ENCODE measurements at places on chromosomes 7 and 10.

DNA sequence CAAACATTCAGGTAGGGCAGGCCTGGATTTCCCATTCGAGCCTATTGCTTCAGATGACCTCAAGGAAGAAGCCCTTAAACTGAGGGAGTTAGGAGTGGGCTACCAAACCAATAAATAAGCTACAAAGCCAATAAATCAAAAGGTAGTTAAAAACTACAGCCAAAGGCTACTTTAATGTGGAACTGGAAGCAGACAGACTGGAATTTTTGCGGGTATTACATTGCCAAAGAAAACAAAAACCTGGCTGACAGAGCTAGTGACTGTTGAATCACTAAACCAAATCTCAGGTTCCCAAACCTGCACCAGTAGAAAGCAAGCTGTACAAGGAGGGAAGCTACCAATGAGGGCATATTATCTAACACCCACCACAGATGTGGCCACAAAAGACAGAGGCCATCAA is 315.6 kb downstream of the GRM8 start:
- no peak for DNase-seq

- DNase-seq = no peak
Measured at GRCh38 chr7:36736899-36737211, 12.6 kb upstream of the AOAH start.

GRCh38 chr10:68334672-68335467 is 2.1 kb upstream of the PBLD start:
- no peak for DNase-seq

DNA sequence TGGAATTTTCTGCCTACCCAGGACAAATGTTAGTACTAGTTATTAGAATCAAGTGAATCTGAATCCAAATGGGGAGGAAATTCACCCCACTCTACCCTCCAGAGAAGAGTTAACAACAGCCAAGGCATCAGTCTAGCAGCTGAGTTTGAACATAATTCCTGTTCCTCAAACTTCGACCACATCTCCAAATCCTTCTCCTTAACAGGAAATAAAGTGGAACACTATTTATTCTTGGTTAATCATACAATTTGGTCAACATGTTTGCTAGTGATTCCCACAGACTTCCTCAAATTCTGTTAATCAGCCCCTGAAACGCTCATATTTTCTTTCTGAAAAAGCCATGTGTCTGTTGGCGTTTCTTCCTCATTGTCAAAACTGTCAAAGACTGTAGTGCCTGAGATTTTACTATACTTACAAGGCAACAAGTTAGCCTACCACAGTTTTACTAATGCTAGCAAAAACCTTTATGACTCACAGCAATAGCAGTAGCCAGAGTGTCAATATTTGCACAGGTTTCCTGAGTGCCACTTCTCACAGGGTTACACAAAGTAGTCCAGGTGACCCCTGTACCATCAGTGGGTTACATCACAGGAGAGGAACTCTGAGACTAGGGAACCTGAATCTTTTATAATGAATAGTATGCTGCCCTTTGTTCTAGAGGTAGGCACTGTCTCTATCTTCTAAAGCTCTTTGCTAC is 202.9 kb downstream of the GRM3 start:
- DNase-seq = no peak

DNA sequence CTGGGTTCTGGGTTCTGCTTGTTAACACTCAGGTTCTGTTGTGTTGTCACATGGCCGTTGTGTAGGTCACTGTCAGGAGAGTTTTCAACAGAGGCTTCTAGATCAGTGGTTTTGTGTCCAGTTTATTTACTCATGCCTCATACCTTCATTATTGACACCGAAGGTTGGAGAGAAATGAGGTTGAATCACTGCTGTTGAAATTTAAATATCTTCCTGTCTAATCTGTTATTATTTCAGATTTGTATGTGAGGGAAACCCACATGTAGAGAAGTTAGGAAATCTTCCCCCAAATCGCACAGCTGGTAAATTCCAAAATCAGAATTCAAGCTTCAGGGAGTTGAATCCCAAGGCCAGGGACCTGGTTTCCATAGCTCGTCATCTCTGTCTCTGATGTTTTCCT is 28.3 kb upstream of the KLF6 start:
- no peak for DNase-seq

DNA sequence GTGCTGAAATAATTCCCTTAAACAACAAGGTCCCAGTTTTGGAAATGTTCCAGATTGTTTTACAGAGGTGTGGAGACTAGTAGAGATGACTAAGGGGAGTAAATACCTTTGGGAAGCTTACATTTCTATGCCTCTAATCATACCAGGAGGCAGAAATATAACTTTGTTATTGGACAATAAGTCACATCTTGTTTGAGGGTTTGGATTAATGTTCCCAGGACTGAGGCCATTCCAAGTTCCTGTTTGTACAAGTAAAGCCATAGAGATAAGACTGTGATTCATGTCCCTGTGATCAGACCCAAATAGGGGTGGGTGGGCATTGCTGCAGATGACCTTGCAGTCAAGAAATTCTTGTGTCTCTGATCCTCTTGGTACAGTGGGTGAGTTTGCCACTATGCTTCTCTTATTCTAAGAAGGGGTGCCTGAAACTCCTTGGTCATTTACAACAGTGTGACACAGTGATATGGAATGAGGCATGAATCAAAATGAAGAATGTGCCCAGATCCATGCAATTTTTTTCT is 508.3 kb downstream of the SORCS3 start:
- DNase-seq = no peak

GRCh38 chr7:130960208-130960988 is 226.4 kb upstream of the KLF14 start:
- no peak for DNase-seq

DNA sequence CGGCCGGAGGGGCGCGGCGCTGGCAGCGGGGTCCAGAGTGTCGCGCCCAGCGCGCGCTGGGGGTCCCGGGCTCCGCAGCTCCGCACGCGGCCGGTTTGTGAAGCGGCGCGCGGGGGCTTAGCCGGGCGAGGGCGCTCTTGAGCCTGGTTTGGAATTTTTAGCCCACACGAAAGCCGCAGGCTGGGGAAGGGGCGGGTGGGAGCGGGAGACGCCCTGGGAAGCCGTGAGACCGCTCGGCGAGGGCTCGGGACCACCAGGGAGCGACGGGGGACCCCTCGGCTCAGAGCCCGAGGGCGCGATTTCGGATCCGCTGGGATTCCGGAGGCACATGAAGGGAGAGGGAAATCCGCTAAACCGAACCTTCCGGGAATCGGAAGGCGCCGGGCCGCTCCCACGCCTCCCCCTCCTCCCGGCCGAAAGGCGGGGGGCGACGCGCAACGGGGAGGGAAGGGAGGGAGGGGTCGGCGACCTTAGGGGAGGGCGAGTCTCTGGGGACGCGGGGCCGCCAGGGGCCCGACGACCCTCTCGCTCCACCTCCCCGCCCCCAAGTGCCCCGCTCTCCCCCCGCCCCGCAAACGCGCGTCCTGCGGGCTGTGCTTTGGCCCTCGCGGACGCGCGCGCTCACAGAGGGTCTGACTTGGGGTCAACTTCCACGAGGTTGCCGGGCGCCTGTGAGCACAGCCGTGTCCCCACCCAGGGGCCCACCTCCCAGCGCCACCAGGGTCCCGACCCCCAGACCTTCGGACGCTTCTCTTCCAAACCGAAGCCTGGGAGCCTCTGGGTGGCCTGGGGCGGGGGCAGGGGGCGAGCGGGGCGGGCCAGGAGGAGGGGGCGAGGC is 5.1 kb upstream of the ELFN1 start:
- DNase-seq = peak; percentile 92

DNA sequence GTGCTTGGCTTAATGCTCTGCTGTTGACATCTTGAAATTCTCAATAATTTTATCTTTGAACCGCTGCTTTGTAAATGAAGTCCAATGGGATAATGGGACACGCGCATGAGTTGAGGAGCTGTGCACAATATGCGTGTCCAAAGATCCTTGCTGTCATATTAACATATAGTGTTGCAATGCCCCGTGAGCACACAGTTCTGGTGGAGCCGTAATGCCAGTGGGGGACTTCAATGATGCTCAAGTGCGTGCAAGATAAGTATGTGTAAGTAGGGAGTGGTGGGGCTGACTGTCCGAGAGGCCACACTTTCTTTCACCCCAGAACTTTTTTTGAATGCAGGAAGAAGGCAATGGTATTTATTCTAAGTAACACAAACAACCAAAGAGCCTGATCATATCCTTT is 77.4 kb upstream of the HPS1 start:
- DNase-seq = no peak

DNA sequence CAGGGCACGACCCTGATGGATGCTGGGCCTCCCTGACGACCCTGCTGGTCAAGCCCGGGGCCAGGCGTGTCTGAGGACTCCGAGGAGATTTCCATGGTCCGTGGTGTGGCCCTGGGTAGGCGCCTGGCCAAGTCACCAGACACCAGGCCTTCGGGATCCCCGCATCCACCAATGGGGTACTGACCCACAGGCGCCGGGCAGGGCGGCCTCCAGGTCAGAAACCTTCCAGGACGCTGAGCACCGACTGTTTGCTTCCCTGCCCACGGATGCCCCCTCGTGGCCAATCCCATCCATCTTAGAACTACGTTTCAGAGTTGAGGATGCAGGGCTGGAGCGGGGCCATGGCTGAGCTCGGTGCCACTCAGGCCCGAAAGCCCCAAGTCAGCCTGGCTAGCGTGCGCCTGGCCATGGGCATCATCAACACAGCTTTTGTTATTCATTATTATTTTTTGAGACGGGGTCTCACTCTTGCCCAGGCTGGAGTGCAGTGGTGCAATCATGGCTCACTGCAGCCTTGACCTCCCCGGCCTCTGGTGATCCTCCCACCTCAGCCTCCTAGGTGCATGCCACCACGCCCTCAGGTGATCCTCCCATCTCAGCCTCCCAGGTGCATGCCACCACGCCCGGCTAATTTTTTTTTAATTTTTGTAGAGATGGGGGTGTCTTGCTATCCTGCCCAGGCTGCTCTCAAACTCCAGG is 7.1 kb upstream of the AMZ1 start:
- DNase-seq = peak; percentile 81

- no peak for DNase-seq
Measured at GRCh38 chr10:90788199-90788491, 69.7 kb downstream of the HTR7 start.

DNA sequence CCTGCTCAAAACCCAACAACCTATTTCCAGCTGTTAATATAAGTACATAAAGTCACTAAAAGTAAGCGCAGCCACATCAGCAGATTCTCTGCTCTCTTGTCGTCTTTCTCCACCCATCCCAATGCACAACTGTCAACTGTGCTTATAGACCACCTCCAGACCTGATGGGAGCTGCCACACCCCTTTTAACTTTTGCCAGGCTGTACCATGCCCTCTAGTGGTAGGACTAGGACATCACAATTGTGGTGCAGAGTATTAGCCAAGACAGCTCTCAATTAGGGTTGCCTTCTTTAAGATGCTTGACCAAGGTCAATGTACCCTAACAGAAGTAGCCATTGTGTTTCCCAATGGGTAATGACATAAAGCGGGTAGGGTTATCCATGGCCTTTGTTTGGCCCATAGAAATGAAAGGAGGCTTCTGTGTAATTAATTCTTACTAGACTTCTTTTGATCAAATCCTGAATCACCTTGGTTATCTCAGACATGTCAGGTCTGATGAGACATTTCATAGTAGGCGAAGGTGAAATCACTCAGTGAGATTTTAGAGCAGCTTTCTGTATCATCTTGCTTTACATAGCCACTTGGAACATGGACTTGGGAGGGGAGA is 68.1 kb downstream of the SCRN1 start:
- DNase-seq = peak; percentile 77

GRCh38 chr10:4066581-4067390 is 281.8 kb upstream of the KLF6 start:
- DNase-seq = no peak

GRCh38 chr7:53350241-53350640 is 314.8 kb downstream of the POM121L12 start:
- peak; percentile 5 for DNase-seq

DNA sequence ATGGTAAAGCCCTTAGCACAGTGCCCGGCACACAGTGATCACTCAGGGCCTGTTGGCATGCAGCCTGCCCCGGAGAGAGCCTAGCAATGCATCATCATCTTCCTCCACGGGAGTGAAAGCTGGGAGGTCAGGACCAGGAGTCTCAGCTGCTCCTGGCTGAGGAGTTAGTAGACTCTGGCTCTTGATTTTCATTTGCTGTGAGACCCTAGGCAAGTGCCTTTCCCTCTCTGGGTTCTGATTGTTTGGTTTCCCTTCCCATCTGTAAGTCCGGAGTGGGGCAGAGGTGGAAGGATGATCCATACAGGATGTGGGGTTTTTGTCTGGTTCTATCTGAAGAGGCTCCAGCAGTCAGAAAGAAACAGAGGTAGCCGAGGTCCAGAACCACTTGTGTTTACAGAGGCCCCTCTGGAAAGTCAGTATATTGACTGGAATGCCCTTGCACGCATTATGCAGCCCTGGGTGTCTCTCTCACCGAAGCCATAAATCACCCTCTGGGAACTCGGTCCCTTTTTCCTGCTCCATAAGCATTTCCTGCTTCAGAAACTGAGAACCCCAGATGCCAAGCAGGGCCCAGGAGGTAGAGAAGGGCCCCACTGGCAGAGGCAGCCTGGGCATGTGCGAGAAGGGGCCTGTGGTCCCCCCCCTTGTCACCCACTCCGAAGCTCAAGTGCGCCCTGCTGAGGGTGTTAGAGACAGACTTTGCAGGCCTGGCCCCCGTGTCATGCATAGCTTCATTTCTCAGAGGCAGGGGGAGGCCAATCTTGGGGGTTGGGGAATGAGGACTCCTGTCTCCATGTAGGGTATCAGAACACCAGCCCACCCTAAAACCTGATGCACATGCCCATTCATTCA is 8.5 kb downstream of the UNC5B start:
- no peak for DNase-seq
